ENCODE measurements at places on chromosomes 4 and X.

DNA sequence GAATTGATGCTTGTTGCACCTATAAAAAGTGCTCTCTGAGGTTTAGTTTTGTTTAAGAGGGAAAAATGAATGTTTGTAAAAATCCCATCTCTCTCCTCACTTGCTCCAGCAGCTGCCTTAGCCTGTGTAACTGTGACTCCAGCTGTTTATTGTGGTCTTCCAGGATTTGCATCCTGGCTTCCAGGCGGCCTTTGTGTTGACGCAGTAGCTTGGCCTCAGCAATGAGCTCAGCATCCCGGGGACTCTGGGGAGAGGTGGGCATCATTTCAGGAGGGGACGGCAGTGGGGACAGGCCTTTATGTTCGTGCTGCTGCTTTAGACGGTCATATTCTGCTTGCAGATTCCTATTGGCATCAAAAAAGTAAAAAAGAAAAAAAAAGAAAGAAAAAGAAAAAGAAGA is 75.3 kb upstream of the FTHL17 start:
- DNase-seq, result no peak

GRCh38 chr4:12615822-12616221 is 868.3 kb downstream of the RAB28 start:
- DNase-seq, result no peak

DNA sequence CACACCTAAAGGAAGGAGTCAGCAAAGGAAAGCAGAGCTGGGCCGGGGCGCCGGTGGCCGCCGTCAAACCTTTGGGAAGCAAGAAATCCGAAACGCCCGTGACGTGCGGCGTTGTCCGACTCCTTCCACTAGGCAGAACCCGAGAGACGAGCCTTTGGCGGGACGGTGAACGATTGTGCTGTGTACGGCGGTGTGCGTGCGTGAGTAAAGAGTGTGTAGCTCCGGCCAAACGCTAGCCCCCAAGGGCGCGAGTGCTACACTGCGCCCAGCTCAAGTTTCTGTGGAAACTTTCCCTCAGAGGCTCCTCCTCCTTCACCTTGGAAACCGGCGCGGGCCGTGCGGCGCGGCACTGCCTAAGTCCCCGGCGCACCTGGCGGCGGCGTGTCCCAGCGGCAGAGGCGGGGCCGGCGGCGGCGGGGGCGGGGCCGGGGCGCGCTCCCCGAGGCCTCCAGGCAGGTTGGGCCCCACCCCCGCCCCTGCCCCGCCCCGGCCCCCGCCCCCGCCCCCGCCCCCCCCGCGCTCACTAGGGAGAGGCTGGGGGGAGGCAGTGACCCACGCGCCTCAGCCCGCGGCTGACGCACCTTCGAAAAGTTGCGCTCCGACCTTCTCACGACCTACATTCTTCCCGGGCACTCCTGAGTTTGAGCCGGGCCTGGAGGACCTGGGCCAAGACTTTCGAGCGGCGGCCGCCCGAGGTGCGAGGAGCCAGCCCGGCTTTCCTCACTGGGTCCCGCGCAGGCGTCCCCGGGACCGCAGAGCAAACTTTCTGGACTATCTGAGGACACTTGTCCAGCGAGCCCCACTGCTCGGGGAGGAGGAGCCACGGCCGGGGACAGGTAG is at the start of gene FHIP1A:
FHIP1A (plus strand) TSS at position 547 of the 840 bp plus-strand sequence. CDS start 157,084 bp downstream, outside the sequence.
- peak; percentile 73 for DNase-seq

GRCh38 chr4:32455231-32455630 is 1735.1 kb downstream of the PCDH7 start:
- DNase-seq, result no peak

DNA sequence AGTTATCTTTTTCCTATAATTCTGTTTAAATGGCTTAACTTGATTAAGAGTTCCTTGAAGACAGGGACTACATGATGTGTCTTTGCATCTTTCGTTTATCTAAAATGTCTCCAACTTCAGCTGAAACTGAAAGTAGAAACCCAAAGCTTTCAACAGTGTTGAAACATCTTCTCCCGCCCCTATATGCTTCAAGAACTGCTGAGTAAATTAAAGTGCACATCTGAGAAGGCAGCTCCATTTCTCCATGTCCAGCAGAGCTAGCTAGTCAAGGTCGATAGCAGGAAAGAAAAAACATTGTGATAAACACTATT is 185.7 kb upstream of the TBL1X start:
- DNase-seq, result no peak

- no peak for DNase-seq
Observed at GRCh38 chrX:85964744-85965143, 82.6 kb downstream of the CHM start.

GRCh38 chrX:118983513-118983912 is 9.1 kb downstream of the LONRF3 start:
- no peak for DNase-seq

DNA sequence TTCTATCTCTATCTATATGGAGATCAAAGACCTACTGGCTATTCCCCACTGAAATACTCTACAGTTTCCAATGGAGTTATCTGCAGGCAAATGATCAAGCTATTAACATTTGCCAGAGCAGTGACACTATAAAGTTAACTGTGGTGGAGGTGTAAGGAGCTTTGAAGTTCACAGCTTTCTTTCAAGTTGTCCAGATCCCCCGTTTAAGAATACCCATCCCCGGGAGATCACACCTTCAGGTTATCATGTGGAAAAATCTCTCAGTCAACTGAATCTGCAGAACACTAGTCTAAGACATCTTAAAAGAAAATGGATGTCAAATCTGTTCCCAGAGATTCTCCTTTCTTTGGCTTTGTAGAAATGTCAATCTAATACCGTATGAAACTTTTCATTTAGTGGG is 80.1 kb downstream of the GPC3 start:
- no peak for DNase-seq

GRCh38 chr4:51960486-51960885 is 59.7 kb downstream of the LRRC66 start:
- DNase-seq, result no peak

DNA sequence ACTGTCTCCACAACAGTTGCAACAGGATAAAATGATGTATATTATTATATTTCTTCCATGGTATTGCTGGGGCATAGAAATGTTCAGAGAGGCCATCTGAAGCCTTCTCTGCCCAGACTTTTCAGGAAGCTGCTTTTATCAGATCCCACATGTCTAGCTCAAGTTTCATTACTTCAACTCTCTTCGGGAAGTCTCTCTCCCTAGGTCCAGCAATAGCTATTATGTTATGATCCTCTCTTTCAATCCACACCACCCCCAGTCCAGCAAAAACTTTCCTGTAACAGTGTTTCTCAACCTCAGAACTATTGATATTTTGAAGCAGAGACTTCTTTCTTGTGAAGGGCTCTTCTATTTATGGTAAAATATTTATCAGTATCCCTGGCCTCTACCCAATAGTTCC is 44.9 kb downstream of the CXCL1 start:
- DNase-seq, result no peak

DNA sequence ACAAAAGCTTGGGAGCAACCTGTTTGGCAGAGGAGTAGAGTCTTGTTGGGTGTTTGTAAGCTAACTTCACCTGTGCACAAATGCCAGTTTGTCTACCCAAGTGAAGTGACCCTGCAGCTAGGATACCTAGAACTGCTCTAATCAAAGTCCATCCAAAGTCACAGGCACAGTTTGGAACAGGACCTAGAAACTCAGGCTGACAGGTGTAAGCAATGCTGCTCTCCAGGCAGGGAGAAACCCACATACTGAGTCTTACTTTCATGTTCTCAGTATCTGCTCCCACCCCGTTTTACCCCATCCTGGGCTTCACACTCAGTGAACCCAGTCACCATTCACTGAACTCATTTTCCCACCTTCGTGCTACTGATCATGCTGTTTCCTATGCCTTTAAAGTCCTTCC is 40.3 kb downstream of the MAML3 start:
- no peak for DNase-seq

DNA sequence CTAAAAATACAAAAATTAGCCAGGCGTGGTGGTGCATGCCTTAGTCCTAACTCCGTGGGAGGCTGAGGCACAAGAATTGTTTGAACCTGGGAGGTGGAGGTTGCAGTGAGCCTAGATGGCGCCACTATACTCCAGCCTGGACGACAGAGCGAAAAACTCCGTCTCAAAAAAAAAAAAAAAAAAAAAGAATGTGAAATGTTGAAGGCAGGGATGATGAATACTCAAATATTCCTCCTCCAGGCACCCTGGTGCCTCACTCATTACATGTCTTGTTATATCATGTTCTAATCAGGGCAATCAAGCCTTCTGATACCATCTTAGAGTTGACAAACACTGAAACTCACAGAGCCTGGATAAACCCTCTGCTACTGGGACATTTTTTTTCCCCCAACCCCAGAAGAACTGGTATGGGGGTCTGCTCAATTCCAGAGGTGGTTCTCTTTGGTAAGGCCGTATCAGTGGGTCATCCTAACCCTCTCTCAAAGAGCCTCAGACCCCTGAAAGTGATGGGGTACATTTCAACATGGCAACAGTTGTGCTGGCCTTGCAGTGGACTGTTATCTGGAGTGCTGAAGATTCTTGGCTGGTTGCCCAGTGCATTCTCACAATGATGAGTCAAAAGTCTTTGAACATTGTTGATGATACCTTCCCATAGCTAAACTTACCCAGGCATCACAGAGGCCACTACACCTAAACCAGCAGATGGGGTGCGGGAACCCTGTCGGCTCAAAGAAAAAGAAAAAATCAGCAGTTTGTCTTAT is 2.4 kb upstream of the SH3KBP1 start:
- peak; percentile 49 for DNase-seq

GRCh38 chrX:19956306-19956705 is 34.6 kb downstream of the BCLAF3 start:
- no peak for DNase-seq

DNA sequence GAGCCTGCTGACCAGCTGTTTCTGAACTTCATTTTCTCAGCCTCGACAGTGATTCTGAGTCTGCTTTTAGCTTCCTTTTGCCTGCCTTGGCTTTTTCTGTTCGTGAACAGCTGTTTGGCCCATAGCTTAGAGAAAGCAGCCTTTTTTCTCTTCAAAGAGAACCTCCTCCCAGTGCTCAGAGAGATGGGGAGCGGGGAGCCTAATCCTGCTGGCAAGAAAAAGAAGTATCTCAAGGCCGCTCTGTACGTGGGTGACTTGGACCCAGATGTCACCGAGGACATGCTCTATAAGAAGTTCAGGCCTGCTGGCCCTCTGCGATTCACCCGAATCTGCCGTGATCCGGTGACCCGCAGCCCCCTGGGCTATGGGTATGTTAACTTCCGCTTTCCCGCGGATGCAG is 756 bp downstream of the PABPC5 start:
- no peak for DNase-seq

GRCh38 chrX:86137071-86137470 is 11.2 kb upstream of the DACH2 start:
- DNase-seq, result no peak

DNA sequence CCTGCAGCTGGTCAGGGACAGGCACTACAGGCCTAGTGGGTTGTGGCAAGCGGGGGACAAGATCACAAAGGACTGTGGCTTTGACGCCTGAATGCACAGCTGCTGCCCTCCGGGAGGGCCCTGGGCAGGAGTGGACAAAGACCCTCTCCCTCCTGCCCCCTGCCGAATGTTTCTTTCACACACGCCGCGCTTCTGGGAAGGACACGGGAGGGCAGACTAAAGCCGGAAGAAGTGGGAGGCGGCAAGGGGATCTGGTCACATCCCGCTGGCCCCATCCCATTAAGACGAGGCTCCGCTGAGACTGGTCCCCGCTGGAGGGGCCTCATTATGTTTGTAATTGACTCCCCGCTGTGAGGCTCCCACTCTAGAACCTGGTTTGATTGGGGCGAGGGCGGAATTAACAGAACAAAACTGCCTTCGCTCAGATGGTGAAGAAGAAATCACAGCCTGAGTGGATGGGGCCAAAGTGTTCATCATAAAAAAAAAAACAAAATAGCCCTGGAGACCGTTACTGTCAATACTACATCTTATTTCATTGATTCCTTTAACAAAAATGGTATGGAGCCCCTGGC is 37.8 kb upstream of the PSAPL1 start:
- DNase-seq, result no peak

- no peak for DNase-seq
Observed at GRCh38 chr4:4848540-4848939, 10.9 kb upstream of the MSX1 start.

DNA sequence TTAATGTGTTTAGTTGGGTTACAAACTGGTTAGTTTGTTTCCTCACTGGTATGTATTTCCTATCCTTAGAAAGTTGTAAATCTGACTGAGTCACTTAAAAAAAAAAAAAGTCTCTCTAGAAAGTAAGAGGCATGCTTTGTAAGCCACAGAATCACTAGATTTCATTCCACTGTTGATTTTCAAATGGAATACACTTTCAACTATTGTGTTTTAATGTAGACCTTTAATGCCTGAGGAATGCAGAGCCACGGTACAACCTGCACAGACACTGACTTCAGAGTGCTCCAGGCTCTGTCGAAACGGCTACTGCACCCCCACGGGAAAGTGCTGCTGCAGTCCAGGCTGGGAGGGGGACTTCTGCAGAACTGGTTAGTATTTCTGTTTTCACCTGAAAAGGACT is 88.6 kb downstream of the HHIP start:
- DNase-seq, result no peak

- DNase-seq, result peak; percentile 61
Observed at GRCh38 chr4:3480528-3481112, 17.5 kb downstream of the DOK7 start.

DNA sequence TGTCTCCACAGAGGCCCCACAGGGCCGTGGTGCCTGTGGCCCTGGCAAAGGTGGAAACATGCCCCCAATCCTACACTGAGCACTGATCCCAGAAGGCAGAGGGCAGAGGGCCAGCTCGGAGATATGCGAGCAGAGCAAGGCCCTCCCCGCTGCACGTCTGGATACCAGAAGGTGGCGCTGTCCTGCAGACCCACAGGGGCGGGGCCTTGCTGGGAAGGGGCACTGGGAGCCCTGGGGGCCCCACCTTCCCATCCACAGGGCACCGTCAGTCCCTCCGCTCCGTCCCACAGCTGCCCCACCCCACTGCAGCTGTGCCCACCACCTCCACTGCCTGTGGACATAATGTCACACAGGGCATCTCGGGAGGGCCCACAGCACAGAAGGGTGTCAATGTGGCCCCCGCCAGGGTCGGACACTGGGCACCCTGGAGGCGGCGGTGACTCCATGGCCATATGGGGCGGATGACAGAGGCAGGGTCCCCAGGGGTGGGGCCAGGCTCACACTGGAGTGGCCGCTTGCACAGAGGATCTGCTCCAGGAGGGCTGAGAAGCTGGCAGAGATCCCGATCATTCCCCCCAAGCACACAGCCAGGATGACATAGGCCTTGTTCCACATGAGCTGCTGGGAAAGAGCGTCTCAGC is 4.8 kb downstream of the SLC49A3 start:
- no peak for DNase-seq

DNA sequence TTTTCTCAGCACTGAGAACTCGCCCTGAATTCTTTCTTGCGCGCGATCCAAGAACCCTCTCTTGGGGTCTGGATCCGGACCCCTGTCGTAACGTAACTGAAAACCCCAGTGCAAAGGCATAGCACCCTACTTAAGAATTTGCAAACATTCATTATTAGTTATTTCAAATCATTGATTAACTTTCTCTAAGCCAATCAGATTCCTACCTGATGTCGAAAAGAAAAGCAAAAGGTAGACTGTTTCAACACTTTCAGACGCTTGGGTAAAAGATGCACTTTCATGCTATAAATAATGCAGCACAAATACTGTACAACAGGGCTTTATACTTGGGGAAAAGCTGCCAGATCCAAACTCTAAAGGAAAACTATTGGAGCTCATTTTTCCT is 817 bp upstream of the WDR19 start:
- DNase-seq, result no peak
